ENCODE measurements at places on chromosomes 12 and 14. TPM values are rescaled to one million over a fixed set of nuclear protein-coding genes. Genes with fewer than 3 reads are reported as not detected.

DNA sequence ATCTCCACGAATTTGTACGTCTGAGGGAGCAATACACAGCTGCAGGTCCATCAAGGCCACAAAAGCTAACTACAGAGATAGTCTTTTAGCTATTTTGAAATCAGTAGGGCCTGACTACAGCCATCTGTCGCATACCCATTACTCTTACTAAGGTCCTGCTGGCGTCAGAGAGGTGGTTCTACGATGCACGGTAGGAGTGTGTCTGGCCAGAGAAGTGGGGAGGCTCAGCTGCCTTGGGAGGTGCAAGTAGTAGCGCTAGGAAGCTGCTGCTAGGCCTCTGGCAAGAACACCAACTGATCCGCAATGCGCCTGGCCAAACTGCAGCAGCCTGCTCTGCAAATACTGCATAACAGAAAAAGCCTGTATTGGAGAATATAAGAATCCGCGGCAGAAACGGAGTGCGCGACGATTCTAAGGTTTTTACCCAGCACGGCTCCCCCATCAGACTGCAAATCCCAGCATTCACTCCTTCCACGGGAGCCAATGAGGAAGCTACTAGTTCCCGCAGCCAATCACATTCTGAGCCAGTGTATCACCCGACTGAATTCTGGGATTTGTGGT is 743 bp upstream of the CAND1 start:
- no peaks in the 10 kb centered on the region for H3K36me3 ChIP-seq
- peak overlapping the region; percentile 94 for H3K4me3 ChIP-seq
- no peaks in the 10 kb centered on the region for H3K27me3 ChIP-seq
- peak; percentile 98 for DNase-seq

DNA sequence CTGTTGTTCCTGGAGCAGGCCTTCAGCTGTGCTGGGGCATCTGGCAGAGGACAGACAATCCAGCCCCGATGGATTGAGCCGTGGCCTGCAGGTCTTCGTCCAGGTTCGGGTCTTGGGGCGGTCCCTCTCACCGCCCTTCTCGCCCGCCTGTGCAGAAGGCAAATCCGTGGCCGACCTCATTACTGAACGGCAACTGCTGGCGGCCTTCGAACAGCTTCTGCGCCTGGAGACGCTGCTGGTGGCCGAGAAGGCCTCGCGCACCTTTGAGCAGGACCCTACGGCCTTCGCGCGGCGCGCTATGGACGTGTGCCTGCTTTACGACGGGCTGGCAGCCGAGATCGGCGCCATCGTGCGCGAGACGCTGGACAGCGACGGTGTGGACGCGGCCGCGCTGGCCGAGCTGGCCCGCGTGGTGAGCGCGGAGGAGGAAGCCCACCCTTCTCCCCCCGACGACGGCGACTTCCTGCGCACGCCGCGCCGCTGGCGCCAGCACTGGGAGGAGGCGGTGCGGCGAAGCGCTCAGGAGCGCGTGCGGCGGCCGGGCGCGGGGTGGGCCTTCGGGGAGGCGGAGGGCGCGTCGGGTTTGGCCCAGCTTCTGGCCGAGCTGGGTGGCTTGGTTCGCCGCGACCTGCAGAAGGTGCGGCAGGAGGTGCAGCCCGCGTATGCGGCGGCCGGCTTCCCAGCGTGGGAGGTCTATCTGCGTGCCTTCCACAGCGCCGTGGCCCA is 7.6 kb downstream of the EXOC3L4 start:
- H3K27me3 ChIP-seq = peaks cover 26% of the 10 kb centered on the region
- H3K27ac ChIP-seq = no peak overlapping the region
- H3K4me3 ChIP-seq = no peak overlapping the region
- H3K4me1 ChIP-seq = peaks cover 8% of the 10 kb centered on the region
- no peaks in the 10 kb centered on the region for H3K36me3 ChIP-seq

GRCh38 chr12:63826006-63826585 is 18.4 kb upstream of the SRGAP1 start:
- DNase-seq = no peak
- no peaks in the 10 kb centered on the region for H3K36me3 ChIP-seq
- no peak overlapping the region for H3K27ac ChIP-seq
- H3K4me3 ChIP-seq = no peak overlapping the region

GRCh38 chr14:90140298-90140955 is 78.6 kb downstream of the KCNK13 start:
- no peak for DNase-seq
- H3K4me3 ChIP-seq = no peak overlapping the region
- no peaks in the 10 kb centered on the region for H3K36me3 ChIP-seq
- no peak overlapping the region for H3K27ac ChIP-seq

DEPDC4 gene
- 4.1 TPM for total RNA-seq

GPR65 gene
- not detected for total RNA-seq

SPX gene
- 0.18 TPM for total RNA-seq

All from endodermal cell (in vitro differentiated cells).